ENCODE measurements at places on chromosomes 11 and 22.

- DNase-seq: no peak
These were observed 1150.6 kb upstream of the RAG2 start for GRCh38 chr11:37748641-37749040.

- DNase-seq: no peak
These were observed 75.9 kb upstream of the LMO1 start for GRCh38 chr11:8339592-8340022.

GRCh38 chr11:69263736-69264052 lies 30.3 kb upstream of the MYEOV start:
- no peak for DNase-seq

DNA sequence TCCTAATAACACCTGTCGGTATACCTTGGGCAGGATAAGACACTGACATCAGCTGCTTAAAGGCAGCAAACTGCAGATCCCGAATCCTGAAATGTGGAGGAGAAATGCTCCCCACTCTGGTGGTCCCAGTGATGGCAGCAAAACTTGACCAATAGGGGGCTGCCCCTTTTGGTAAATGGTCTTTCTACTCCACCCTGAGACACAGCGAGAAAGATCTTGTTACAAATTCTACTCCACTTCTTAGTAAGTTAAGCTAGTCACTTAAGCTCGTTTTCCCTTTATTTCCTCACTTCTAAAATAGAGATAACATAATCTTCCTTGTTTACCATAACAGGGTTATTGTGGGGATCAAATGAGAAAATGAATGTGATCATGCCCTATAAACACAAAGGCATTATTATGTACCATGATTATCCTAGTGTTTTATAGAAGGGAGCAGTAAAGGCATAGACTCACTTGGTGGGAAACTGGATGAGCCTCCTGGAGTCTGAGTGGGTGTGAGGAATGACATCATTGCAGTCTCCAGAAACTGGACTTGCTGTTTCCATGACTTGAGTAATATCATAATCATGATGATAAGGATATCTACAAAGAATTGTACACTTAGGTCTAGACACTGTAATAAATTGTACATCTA lies 50.9 kb downstream of the ENDOD1 start:
- DNase-seq: no peak

- no peak for DNase-seq
These were observed 34.3 kb upstream of the MICAL2 start for GRCh38 chr11:12075822-12076821.

GRCh38 chr22:18075101-18075719 lies 2.6 kb upstream of the PEX26 start:
- no peak for DNase-seq

DNA sequence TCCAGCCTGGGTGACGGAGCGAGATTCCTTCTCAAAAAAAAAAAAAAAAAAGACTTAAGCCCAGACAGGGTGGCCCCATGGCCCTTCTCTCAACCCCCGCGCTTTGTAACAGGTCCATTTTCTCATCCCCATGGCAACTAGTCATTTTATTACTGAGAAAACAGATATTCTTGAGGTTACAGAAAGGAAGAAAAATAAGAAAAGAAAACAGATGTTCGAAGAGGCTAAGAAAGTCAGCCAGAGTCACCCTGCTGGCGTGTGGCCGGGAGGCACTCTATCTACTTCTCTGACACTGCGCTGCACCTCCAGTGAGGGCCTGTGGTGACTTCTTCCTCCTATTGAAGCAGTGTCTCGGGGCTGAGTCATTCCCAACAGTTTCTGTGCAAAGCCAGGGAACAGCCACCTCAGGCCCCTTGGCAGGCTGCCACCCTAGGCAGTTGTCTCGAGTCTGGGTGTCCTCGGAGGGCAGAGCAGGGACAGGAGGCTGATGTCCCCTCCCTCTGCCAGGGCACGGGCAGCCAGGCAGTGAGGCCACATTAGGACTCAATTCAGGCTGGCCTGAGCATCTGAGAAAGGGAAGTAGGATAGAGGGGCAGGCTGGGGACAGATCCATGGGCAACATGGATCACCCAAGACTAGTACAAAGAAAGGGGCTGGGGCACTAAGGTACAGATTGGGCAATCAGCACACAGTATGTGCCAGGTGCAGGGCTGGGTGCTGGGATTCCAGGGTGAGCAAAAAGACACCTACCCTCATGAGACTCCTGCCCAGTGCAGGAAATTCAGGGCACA lies 16.4 kb upstream of the SYVN1 start:
- no peak for DNase-seq

DNA sequence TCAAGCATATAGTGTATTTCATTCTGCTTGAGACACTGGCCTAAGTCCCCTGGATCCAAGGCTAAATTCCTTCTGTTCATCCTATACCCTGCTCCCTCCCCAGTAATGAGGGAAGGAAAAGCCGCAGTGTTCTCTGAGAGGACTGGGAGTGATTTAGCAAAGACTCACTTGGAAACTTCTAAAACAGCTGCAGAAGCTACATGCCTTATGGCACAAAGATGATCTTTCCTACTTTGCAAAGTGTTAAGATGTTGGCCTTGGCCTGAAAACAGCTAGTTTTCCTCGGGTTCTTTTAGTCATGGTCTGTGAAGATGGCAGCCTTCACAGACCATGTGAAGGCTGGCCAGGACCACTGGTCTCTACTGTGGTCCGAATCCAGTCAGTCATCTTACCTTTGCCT lies 65.7 kb downstream of the ABTB2 start:
- no peak for DNase-seq

DNA sequence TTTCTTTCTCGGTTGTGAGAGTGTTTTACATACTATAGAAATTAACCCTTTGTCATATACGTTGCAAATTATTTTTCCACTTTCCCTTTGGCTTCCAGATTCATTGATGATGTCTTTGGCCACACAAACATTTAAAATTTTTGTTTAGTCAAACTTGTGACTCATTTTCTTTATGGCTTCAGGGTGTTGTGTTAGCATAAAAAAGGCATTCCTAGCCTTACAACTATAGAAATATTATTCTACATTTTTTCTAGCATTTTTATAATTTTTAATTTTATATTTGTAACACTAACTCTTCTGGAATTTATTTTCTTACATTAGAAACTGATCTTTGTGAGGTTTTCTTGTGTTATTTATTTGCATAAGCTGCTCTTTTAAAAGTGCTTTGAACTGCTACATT lies 12.1 kb downstream of the GRIA4 start:
- no peak for DNase-seq

DNA sequence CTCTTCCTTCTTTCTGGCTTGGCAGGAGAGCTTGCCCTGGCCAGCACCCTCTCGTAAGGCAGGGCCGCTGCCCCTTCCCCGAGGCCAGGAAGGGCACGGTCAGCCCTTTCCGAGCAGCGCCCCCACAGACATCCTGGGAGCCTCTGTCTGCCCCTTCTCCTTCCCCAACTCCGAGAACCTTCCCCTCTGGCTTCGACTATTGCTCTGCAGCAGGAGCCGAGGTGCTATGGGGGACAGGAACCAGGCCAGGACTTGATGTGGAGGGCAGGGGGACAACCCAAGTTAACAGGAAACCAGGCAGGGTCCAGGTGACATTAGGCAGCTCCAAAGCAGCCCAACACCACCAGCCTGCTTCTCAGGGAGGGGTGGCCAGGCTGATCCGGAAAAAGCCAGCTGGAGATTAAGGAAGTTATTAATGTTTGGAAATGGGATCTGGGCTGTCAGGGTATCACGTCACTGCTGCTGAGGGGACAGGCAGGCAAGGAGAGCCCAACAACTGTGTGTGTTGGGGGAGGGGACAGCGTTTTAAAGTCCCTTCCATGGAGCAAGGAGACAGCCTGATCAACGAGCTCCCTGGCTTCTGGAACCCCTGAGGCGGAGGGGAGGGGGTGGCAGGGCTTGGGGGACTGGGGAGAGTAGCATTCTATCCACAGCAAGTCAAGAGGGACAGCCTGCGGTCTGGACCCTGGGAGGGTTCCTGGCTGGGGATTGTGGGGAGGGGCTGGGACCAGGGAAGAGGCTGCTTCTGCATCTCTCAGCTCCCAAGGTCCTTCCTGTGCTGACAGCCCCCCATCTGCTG lies 27.3 kb downstream of the SYT7 start:
- no peak for DNase-seq

- no peak for DNase-seq
These were observed 181.5 kb downstream of the TMEM135 start for GRCh38 chr11:87219266-87219665.

DNA sequence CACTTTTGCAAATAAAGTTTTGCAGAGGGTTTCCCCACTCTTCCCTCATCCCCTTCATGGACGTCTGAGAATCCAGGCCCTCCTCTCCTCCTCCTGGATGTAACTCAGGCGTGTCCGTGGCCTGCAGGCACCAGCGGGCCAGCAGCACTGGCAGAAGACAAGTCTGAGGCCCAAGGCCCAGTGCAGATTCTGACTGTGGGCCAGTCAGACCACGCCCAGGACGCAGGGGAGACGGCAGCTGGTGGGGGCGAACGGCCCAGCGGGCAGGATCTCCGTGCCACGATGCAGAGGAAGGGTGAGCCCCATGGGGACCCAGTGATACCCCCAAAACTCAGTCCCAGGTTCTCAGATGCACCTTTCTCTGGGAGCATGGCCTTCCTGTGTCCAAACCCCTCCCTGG lies 14.4 kb downstream of the TUB start:
- no peak for DNase-seq

- DNase-seq: no peak
These were observed 139.2 kb downstream of the WNT11 start for GRCh38 chr11:76067099-76067498.

DNA sequence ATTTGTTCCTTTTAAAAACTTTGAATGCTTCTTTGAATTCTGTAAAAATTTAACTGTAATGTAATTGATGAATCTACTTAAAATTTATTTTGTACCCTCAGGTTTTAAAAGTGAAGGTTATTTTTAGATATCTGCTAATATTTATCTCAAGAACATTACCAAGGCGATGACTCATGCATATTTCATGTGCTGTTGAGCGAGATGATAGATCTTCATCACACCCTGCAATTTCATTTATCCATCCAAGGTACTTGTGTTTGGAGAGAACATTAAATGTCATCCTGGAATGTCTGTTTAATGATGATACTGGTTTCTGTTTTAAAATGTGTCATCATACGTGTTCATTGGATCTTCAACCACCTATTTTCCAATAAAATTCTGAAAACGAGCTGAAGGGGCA lies 6.7 kb upstream of the OOSP4A start:
- DNase-seq: no peak

GRCh38 chr22:22156716-22157347 lies 87.8 kb upstream of the VPREB1 start:
- no peak for DNase-seq

GRCh38 chr11:46026606-46027293 lies 94.5 kb downstream of the PHF21A start:
- no peak for DNase-seq

DNA sequence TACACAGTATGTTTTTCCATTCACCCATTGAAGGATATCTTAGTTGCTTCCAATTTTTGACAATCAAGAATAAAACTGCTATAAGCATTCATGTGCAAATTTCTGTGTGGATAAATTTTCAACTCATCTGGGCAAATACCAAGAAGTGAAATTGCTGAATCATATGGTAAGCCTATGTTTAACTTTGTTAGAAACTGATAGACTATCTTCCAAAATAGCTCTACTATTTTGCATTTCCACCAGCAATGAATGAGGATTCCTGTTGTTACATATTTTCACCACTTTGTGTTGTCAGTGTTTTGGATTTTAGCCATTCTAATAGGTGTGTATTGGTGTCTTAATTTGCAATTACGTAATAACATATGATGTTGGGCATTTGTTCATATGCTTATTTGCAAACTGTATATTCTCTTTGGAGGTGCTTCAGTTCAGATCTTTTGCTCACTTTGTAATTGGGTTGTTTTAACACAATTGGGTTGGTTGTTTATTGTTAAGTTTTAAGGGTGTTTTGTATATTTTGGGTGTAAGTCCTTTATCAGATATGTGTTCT lies 49.2 kb upstream of the FAM181B start:
- no peak for DNase-seq

DNA sequence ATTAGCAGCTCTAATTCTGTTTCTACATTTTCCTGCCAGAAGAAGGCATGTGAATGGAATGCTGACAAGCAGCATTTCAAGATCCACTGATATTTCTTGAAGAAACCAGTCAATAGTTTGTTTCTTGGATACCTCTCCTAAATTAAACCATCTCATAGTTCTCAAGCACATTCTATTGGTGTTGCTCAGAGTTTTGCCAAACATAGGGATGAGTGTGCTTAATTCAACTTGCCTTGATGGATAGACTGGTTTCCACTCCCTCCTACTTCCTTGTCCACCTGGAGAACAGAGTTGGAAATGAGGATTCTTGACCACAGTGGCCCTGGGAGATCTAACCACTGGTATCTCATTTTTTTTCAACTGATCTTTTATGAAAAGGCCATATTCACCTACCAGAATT lies 29.8 kb upstream of the DDX10 start:
- no peak for DNase-seq

- no peak for DNase-seq
These were observed 71.0 kb downstream of the CSTPP1 start for GRCh38 chr11:47007579-47007978.

DNA sequence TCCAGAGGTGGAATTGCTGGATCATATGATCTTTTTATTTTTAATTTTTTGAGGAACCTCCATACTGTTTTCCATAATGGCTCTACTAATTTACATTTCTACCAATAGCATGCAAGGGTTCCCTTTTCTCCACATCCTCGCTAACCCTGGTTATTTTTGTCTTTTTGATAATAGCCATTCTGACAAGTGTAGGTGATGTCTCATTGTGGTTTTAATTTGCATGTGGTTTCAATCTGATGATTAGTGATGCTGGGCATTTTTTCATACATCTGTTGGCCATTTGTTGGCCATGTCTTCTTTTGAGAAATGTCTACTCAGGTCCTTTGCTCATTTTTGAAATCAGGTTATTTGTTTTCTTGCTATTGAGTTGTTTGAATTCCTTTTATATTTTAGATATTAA lies 15.4 kb upstream of the OR4D5 start:
- DNase-seq: no peak

Measured in cortex of kidney (tissue), 1 donor.